ENCODE measurements at places on chromosomes 7 and 10. TPM values are rescaled to one million over a fixed set of nuclear protein-coding genes. Genes with fewer than 3 reads are reported as not detected.

The PON3 gene
- 0.50 TPM for total RNA-seq

DNA sequence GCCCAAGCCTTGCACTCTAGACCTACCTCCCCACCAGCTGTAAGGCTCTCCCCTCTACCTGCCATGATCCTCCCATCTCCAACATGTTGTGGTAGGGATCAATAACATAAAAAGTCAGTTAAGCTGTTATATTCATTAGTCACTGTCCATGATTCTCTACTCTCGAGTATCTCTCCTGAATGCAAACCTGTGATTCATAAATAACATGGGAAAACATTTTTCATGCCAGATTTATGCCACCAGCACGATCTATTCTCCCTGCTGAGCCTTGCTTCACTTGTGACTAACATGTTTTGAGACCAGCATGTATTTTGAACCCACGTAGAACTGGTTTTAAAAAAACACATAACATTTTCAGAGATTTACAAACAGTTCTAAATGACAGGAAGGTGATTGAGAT lies 30.3 kb downstream of the TMEM168 start:
- no peaks in the 10 kb centered on the region for H3K4me1 ChIP-seq
- no peaks in the 10 kb centered on the region for H3K36me3 ChIP-seq
- H3K4me3 ChIP-seq = no peak overlapping the region
- DNase-seq = no peak
- H3K27ac ChIP-seq = no peak overlapping the region

- H3K27ac ChIP-seq = no peak overlapping the region
- H3K27me3 ChIP-seq = no peaks in the 10 kb centered on the region
- no peak overlapping the region for H3K4me3 ChIP-seq
- H3K4me1 ChIP-seq = peaks cover 5% of the 10 kb centered on the region
Observed at GRCh38 chr7:2131341-2131740, 101.4 kb downstream of the MAD1L1 start.

The MEOX2 gene
- 6.1 TPM for total RNA-seq

DNA sequence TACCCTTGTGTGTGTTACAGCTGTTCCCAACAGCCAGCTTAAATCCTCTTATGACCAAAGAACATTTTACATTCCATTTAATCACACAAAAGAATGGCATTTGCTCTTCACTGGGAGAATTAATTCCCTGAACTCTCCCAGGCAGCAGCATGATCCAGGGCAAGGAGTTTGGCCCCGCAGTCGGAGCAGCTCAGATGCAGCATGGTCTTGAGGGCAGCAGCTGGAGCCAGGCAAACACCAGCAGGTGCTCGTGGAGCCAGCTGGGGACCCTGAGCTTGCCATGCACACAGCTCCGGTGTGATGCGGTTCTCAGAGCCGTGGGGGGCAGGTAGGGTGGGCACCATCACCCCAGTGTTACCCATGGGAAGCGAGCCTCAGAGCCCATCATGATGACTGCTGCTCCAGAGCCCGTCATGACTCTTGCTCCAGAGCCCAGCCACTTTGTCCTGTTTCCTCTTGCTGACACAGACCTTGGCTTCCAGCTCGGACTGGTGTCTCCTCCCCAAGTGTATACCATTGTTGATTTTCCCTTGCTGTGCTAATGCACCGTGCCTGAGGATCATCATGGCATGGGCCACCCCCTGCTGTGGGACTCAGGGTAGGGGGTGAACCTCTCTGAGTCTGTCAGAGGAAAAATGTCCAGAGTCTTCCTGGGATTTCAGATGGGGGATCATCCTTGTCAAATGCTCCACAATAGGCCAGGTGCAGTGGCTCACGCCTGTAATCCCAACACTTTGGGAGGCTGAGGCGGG lies 75.8 kb downstream of the ZRANB1 start:
- H3K4me3 ChIP-seq = no peak overlapping the region
- no peaks in the 10 kb centered on the region for H3K36me3 ChIP-seq
- H3K27me3 ChIP-seq = no peaks in the 10 kb centered on the region
- peaks cover 92% of the 10 kb centered on the region for H3K4me1 ChIP-seq
- DNase-seq = peak; percentile 55
- H3K27ac ChIP-seq = peak overlapping the region; percentile 85

The BLNK gene
- 1.4 TPM for total RNA-seq

DNA sequence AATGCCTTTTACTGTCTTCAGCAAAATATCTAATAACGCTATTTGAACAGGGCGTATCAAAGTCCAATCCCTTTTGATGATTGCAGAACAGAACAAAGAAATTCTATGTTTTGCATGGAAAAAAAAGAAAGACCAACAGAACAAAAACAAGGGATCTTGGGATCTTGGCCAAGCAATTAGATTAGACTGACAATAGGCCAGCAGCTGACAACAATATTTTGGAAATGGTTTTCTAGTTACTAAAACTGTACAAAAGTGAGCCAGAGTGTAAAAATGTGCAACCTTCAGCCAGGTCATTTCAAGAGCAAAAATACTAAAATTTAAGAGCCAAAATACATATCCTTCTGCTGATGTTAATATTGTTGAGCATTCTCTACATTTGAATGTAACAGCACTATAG lies 716.5 kb upstream of the KCND2 start:
- H3K4me3 ChIP-seq = no peak overlapping the region
- no peak for DNase-seq
- H3K36me3 ChIP-seq = no peaks in the 10 kb centered on the region
- H3K27me3 ChIP-seq = no peaks in the 10 kb centered on the region
- no peak overlapping the region for H3K27ac ChIP-seq

- H3K27ac ChIP-seq = peak overlapping the region; percentile 37
- H3K4me1 ChIP-seq = peaks cover 30% of the 10 kb centered on the region
- no peaks in the 10 kb centered on the region for H3K36me3 ChIP-seq
- H3K27me3 ChIP-seq = no peaks in the 10 kb centered on the region
- DNase-seq = no peak
Observed at GRCh38 chr10:51029172-51029641, 45.1 kb upstream of the PRKG1 start.

DNA sequence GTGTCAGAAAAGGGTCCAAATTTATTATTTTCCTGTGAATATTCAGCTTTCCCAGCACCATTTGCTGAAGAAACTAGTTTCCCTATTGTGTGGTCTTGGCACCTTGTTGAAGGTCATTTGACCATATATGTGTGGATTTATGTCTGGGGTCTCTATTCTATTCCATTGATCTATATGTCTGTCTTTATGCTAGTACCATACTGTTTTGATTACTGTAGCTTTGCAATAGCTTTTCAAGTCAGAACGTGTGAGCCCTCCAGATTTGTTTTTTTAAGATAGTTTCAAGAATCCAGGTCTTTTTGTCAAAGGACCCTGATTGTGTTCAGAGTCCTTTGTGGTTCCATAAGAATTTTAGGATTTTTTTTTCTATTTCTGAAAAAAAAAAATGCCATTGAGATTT lies 79.0 kb upstream of the WAC start:
- H3K27ac ChIP-seq = no peak overlapping the region
- H3K27me3 ChIP-seq = no peaks in the 10 kb centered on the region
- H3K36me3 ChIP-seq = no peaks in the 10 kb centered on the region
- no peak for DNase-seq

GRCh38 chr10:31926765-31927564 lies 1.7 kb downstream of the ARHGAP12 start:
- H3K36me3 ChIP-seq = no peaks in the 10 kb centered on the region
- peaks cover 23% of the 10 kb centered on the region for H3K4me1 ChIP-seq
- DNase-seq = no peak
- H3K4me3 ChIP-seq = peak overlapping the region; percentile 90
- H3K27ac ChIP-seq = peak overlapping the region; percentile 91
